ENCODE measurements at places on chromosomes 4 and X. TPM values are rescaled to one million over a fixed set of nuclear protein-coding genes. Genes with fewer than 3 reads are reported as not detected.

DNA sequence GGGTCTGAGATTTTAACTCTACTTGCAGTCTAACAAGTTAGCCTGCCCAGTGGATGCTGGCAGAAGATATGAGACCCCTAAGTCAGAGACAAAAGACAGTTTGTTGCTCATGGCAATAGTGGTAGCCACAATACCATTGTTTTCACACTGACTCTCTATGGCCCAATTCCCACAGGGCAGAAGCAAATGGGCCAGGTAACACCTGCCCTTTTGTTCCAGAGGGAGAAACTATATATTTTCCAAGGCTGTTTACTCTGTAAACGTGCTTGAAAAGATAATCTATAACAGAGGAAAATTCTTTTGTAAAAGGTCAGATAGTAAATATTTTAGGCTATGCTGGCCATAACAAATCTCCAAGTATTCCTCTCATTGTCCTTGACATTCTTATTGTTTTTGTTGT lies 57.2 kb upstream of the NPNT start:
- no peak for DNase-seq

The CYBB gene
- polyA plus RNA-seq, result not detected

DNA sequence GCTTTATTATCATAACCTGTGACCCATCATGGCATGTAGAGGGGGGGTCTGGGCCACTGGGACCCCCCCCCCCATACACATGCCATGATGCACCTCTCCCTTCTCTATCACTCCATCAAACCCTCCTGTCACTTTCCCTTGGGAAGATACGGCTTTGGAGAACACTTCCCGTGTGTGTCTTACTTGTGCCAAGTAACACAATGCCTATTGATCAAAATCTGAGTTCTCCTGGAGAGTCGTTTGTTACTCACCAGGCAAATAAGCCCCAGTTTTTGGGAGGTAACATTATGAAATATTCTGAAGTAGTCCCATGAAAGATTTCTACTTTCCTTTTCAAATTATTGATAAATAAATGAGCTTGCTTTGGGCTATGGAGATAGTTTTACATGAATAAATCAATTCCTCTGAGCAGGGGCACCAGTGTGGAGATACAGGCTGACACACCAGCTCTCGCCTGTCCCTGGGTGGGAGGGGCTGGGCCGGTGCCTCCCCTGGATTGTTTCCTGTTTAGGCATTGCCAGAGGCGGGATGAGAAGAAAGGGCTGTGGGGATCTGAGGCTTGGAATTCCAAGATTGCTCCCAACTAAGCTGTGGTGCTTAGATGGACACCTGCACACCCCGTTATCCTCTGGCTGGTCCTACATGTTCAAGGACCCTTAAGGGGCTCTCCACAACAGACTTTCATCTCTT lies 63.2 kb upstream of the WWC2 start:
- no peak for DNase-seq

The KDR gene
- 0.05 TPM for polyA plus RNA-seq

The DRD5 gene
- polyA plus RNA-seq, result not detected

The SPACA5 gene
- polyA plus RNA-seq, result not detected

DNA sequence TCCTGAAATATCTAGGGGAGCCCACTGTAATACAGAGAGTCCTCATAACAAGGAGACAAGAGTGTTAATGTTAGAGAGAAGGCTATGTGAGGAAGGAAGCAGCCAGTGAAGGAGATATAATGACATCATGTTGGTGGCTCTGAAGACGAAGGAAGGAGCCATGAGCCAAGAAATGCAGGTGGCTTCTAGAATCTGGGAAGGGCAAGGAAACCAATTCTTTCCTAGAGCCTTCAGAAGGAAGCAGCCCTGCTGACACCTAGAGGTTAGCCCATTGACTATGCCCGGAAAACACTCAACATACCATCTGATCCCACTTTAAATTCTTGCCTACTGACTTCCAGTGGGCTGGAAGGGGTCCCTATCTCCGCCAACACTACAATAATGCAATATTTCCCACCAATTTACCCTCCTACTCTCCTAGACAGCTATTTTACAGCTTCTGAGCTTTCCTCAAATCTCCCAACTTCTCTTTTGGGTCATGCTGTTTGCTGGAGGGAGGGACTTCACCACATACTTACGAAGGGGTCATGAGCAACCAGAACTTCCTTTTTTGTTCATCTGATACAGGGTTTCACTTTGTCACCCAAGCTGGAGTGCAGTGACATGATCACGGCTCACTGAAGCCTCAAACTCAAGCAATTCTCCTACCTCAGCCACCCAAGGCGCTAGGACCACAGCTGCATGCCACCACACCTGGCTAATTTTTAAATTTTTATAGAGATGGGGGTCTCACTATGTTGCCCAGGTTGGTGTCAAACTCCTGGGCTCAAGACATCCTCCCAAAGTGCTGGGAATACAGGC lies 25.2 kb upstream of the G3BP2 start:
- no peak for DNase-seq

- peak; percentile 28 for DNase-seq
Measured at GRCh38 chrX:48695534-48695896, 1.0 kb upstream of the SUV39H1 start.

DNA sequence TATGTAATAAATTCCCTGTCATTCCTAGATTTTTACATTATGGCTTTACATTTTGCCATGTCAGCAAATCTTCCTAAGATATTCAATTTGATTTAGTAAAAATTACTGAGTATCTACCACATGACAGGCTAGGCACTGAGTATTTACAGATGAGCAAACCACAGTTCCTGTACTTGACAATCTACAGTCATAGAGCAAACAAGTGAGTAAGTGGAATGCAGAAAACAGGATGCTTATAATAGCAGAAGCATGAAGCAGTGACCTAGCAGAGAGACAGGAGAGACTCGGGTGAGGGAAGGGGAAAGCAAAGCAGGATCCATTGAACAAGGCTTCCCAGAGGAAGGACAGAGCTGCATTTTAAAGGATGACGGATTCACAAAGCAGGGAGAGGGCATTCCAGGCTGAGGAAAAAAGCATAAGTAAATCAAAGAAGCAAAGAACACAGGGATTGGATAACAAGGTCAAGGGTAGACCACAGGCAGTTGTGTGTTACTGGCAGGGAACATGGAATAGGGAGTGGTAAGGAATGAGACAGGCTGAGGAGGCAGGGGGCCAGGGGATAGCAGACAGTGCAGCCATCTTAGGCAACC lies 124.7 kb upstream of the C1QTNF7 start:
- peak; percentile 59 for DNase-seq

- no peak for DNase-seq
Measured at GRCh38 chr4:121219227-121219626, 55.1 kb upstream of the TNIP3 start.

- no peak for DNase-seq
Measured at GRCh38 chr4:18404642-18405041, 383.1 kb upstream of the LCORL start.

DNA sequence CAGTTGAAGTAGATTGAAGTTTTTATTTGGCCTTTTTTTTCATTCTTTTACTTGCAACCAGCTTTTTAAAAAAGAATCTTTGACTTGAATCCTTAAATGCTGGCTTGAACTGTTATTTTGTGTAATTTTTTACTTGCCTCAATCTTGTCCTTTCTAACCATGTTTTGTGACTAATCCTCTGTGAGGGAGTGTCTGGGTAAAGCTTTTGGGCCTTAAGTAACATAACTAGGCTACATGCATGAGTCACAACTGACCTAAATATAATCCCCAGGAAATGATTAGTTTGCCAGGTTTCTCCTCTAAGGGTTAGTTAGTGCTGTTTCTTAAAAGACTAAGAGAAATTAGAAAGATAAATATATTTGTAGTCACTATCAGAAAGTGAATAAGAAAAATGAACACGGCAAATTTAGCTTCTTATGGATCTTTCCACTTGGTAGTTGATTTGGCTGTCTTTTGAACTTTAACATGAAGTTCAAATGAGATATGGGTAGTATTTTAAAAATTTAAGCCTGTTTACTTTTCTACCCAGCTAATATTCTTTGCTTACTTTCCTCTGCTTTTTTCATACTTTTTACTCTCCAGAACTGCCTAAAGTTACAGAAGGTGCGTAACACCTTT lies 13.0 kb downstream of the EXOC1 start:
- peak; percentile 96 for DNase-seq

DNA sequence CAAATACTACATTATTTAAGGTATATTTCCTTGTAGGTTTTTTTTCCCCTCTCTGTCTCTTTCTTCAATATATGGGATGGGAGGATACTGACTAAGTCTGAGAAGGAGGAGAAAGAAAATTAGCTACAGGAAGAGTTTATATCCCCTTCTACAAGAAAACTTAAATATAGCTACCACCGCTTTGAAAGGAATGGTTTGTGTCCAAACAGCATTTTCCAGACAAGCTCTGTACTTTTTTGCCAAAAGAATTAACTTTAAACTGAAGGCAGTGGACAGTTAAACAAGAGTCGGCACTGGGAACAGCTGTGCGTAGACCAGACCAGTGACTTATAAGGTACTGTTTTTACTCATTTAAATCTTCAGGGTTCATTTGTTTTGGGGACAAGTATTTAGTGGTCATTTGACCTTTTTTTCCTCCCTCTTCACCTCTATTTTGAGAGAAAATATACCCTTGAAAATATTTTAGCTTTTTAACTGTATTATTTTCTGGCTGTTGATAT lies 303.7 kb downstream of the ARHGAP24 start:
- peak; percentile 64 for DNase-seq

- DNase-seq, result no peak
Measured at GRCh38 chr4:13548059-13548983, 4.0 kb upstream of the NKX3-2 start.

DNA sequence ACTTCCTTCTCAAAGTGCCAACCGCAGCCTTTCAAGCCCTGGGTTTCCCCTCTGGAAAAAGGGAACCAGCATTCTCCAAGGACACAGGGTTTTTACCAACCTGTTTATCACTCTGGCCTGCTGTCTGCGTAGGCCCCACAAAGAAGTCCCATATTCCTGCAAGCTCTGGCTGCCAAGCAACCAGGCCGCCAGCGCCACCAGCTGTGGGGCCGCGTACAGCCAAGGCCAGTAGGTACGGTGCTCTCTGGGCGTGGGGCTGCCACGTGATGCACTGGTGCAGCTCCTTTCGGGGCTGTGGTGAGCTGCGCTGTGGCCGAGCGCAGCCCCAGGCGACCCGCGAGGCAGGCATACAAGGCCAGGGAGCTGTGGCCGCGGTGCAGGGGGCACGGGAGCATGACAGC lies 22.1 kb downstream of the LUZP4 start:
- DNase-seq, result no peak

- no peak for DNase-seq
Measured at GRCh38 chr4:6473264-6474052, 1.0 kb upstream of the PPP2R2C start.

DNA sequence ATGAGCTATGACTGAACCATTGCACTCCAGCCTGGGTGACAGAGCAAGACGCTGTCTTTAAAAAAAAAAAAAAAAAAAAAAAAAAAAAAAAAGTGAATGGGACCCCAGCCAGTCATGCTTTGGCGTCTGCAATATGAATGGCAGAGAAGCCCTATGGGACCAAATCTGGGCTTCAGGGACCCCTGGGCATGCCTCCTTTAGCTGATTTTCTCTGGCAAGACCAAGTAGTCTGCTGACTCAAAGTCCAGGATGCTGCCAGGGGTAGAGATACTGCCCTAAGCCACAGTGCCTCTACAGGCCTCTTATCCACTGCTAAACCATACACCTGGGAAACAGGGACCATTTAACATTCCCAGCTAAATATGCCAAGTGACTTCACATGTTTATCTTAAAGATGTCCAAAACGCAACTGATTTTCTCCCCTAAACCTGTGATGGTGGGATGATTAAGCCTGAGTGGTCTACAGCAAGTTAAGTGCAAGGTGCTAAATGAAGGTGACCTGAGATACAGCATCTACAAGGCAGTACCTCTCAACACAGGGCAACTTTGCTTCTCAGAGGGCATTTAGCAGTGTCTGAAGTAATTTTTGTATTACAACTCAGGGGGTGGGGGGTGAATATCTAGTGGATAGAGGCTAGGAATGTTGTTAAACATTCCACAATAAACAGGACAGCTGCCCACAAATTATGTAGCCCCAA lies 5.8 kb downstream of the RPS4X start:
- DNase-seq, result no peak

GRCh38 chr4:80343887-80344286 lies 8.4 kb downstream of the CFAP299 start:
- no peak for DNase-seq

All from fibroblast of lung (primary cell).